ENCODE measurements at places on chromosomes 6 and 20.
A peak's percentile ranks its signal among the peaks of the same experiment; 100 is the strongest.

DNA sequence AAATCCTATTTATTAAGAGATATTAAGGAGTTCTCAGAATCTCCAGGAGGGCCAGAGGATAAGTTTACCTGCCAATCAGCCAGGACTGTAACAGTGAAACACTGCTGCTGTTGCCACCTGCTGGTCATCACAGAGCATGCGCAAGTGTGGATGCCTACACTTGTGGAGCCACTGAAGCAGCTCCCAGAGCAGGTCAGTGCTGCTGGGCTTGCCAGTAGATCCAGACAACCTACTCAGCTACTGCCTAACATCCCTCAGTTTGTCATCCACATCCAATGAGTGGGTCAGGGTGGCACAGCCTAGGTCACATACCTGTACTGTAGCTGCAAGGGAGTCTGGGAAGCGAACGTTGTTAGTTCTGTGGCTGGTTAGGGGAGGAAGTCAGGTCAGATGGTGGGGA lies 18.3 kb upstream of the NHSL1 start:
- no peak for DNase-seq

DNA sequence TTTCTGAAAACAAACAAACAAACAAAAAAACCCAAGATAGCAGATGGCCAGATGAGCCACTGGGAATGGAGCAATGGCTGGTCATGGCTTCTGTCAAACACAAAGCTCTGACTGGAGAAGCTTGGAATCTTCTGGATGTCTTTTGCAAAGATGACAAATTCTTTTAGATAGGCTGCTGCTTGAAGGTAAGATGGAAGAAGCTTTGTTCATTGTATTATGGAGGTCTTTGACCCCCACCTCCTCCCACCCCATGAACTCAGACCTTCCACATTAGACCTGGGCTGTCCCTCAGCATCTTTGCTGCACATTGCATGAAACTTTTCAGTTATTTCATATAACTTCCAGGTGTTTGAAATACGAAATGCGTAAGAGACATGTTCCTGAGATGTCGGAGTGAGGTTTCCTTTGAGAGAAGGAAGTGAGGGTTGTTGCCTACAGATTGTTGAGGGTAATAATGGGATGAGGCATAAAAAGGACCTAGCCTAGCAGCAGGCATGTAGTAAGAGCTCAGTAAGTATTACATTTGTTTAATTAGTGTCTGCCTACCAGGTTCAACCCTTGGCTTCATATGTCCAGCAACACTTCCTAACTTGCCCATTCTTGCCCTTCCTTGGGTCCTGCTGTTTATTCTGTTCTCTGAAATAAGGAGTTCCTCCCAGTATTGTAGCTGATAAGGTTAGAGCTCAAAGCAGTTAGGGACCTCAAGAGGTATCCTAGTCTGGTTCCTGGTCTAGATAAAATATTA lies 51.4 kb upstream of the IER3 start:
- DNase-seq = no peak

- DNase-seq = no peak
Observed at GRCh38 chr6:56934876-56935275, 20.0 kb upstream of the BEND6 start.

DNA sequence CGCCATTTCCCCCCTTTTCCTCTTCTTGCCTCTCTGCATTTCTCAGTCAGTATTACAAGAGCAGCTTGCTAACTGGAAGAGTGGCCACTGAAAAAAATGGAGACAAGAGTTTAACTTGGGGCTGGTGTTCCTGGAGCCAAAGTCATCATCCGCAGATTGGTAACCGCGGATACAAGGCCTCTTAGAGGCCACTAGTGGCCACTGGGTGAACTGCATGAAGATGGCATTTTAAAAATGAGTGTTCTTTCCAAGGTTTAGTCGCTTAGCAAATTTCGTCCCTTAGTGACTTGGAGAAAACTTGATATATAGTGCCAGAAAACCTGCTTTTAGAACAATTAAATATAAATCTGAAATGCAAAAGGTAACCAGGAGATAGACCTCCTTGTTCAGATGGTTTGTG lies 4.8 kb downstream of the F13A1 start:
- DNase-seq = peak; percentile 3

DNA sequence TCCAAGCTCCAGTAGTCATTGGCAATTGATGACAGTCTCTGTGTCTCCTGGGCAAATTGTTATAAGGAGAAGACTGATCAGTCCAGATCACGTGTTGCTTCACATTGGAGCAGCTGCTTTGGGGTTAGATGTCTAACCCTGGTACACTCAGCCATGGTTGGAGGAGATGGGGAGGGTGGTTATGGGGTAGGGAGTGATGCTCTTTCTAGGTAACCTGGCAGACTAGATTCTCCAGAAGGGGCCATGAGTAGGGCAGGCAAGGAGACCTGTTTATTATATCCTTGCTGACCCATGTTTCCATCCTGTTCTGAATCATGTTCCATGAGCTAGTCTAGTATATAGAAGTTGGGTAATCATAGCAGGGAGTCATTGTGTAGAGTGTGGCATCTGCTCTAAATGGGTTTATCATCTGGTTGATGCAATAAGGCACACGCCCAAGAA lies 50.8 kb upstream of the BACH2 start:
- no peak for DNase-seq

DNA sequence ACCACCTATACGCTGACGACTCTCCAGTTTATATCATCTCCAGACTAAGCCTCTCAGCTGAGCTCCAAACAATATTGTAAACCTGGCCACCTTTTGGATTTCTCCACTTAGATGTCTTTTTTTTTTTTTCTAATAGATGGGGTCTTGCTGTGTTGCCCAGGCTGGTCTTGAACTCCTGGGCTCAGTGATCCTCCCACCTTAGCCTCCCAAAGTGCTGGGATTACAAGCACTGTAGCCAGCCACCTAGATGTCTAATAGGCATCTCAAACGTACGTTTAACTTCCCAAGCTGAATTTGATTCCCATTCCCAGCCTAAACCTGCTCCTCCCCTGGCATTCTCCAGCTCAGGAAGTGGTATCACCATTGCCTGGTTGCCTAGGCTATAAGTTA lies 5.2 kb downstream of the DDR1 start:
- no peak for DNase-seq

- no peak for DNase-seq
Observed at GRCh38 chr6:105593056-105593690, 190.3 kb upstream of the PREP start.

DNA sequence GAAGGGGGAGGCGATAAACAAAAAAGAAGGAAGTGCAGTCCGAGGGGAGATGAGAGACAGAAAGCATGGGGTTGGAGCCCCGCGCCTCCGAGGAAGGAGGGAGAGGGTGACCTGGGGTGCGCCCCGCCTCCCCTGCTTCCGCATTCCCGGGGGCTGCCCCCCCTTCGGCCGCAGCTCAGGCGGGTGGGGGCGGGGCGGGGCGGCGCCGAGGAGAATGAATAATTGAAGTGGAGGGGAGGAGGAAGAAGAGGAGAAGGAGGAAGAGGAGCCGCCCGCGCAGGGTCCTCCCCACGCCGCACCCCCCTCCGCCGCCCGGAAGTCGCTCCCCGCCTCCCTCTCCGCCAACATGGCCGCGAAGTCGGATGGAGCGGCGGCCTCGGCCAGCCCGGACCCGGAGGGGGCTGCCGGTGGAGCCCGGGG lies at the start of gene XKR7:
Gene XKR7, plus strand, starts transcription at position 322 of the 420 bp plus-strand sequence. Its CDS starts 25 bp downstream, at position 347.
- DNase-seq = no peak

Data from astrocyte of the cerebellum (primary cell).